ENCODE measurements at places on chromosomes 6 and 20.
A peak's percentile ranks its signal among the peaks of the same experiment; 100 is the strongest.

- no peak for DNase-seq
These were observed 6.4 kb downstream of the RPS12 start for GRCh38 chr6:132820629-132821381.

GRCh38 chr6:34284563-34285447, 36.0 kb upstream of the SMIM29 start:
- DNase-seq = no peak

DNA sequence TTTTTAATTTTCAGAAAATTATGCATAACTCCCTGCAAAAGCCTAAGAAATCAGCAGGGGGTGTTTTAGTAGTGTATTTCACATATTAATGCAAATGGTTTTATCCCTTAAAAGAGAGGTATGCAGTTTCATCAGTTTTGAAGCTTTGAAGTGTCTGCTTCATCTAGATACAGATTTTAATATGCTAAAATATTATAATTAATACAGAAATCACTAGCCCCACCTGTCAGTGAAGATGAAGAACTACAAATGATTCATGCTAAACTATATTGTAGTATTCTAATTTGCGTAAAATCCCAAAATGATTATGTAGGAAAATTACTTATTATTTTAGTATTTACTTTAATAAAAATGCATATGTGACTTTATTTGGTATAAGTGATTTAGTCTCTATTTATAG, 2.9 kb upstream of the TFB1M start:
- DNase-seq = no peak

DNA sequence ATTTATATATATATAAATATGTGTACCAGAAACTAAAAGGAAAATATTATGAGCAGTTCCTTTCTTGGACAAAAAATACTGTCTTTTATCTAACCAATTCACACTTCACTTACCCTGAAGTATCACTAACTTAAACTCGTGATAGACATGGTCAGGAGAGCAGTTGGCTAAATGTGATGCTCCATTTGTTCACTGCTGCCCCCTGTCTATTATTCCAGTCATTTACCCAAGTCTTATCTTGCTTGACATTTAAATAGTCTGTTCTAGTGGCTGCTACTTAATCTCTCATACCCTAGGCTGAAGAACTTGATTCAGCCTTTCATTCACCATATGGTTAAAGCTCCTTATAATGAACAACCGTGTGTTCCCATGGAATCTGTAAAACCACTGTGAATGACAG, 789.6 kb upstream of the EYS start:
- no peak for DNase-seq

DNA sequence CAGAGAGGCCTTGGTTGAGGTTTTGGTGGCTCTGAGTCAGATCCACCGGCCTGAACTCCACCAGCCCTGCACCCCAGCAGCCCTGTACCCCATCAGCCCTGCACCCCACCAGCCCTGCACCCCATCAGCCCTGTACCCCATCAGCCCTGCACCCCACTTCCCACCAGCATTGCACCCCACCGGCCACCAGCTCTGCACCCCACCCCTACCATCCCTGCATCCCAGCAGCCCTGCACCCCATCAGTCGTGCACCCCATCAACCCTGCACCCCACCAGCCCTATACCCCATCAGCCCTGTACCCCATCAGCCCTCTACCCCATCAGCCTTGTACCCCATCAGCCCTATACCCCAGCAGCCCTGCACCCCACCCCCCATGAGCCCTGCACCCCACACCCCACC, 14.3 kb upstream of the CHRNA4 start:
- no peak for DNase-seq

GRCh38 chr6:38933426-38933825, 115.2 kb upstream of the GLP1R start:
- peak; percentile 44 for DNase-seq

- no peak for DNase-seq
These were observed 89.5 kb downstream of the ZMYND8 start for GRCh38 chr20:47266847-47267515.

DNA sequence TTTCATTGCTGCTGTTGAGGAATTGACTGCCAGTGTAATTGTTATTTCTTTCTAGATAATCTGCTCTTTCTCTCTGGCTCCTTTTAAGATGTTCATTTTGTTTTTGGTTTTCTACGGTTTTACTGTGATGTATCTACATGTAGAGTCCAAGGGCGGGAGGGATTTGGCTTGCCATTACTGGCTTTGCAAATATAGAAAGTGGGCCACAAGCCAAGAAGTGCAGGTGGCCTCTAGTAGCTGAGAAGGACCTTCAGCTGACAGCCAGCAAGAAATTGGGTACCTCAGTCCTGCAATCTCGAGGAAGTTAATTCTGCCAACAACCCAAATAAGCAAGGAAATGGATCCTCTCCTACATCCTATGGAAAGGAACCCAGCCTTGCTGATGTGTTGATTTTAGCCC, 42.8 kb upstream of the GLP1R start:
- DNase-seq = no peak

GRCh38 chr20:38175304-38176180, 10.5 kb upstream of the TGM2 start:
- DNase-seq = no peak

DNA sequence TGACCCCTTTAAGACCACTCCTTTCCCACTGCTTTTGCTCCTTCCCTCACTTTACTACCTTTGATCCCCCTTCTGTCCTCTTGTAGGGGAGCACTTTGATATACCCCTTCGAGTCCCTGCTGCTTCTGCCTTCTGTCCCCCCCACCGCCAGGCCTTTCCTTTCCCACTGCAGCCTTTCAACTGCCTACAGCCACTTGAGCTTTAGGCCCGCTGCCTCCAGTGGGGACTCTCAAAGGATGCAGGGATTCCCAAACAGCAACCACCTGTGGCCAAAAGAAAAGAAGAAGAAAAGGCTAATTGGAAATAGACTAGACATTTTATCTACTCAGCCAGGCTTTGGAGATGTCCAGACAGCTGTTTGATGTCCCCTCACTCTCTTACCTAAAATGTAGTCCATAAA, 77.0 kb upstream of the DTNBP1 start:
- no peak for DNase-seq

- no peak for DNase-seq
These were observed 19.3 kb upstream of the PDE7B start for GRCh38 chr6:135832166-135832565.

DNA sequence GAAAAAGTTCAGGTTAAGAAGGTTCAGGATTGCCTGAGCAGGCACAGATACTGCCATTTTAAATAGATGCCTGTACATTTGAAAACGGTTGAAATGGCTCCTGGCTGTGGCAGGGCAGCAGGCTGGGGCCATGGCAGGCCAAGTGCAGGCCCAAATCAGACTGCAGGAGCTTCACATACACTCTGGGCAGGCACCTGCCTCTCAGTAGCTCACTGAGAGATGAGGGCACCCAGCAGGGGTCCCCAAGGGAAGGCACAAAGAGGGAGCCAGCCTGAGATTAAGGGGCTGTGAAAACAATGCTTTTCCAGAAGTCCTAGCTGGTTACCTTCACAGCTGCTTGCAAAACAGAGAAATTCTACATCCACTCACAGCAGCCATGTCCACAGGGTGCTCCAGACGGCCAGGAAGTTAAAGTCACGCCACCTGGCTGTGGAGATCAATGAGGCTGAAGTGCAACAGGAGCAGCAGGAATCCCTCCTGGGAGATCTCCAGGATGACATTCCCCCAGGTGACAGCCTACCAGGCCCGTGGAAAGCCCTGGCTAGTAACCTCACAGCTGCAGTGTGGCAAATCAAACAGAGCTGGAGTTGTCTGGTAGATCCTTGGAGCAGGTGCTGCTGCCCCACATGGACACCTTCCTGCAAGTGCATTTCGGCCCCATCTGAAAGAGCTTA, 6.2 kb upstream of the RAET1E start:
- DNase-seq = no peak

DNA sequence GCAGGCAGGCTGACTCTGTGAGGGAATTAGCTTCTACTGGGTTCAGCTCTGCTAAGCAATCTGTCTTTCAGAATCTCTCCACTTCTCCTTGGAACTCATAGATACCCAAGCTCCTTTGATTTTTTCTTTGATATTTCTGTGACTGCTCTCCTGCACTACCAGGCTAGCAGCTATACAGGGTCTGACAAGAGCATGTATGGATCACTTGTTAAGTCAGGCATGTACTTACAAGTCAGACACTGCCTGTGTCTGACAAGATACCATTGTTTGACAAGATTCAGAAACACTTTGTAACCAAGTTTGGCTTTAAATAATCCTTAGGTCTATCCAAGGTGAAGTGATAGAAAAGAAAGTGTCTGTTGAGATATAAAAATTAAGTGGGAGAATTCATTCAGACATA, 79.5 kb downstream of the SESN1 start:
- DNase-seq = peak; percentile 17

DNA sequence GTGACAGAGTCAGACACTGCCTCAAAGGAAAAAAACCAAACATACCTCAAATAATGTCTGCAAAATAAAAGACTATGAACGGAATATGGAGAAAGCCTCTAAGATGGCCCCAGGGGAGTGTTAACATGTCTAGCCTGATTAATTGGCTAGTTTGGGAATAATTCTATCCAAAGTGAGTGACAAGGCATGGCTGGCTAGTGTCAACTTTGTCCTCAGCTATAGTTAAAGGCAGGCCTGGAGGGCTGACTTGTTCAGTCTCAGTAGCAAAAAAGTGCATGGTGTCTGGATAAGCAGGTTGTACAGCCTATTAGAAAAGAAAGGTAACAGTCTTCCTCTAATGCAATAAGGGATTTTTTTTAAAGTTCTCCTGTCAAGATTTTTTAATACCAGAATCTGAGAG, 32.7 kb downstream of the GCNT2 start:
- DNase-seq = no peak

- DNase-seq = no peak
These were observed 74.5 kb downstream of the MDN1 start for GRCh38 chr6:89745096-89745495.

- DNase-seq = no peak
These were observed 25.8 kb downstream of the BCAS4 start for GRCh38 chr20:50820515-50821256.

- peak; percentile 38 for DNase-seq
These were observed 37.5 kb downstream of the NOX3 start for GRCh38 chr6:155418017-155418761.

- no peak for DNase-seq
These were observed 661.4 kb upstream of the HS3ST5 start for GRCh38 chr6:115004204-115004603.

- no peak for DNase-seq
These were observed 269.0 kb downstream of the COL12A1 start for GRCh38 chr6:74936886-74937285.

GRCh38 chr20:23071398-23071797, 14.7 kb downstream of the CD93 start:
- DNase-seq = no peak

DNA sequence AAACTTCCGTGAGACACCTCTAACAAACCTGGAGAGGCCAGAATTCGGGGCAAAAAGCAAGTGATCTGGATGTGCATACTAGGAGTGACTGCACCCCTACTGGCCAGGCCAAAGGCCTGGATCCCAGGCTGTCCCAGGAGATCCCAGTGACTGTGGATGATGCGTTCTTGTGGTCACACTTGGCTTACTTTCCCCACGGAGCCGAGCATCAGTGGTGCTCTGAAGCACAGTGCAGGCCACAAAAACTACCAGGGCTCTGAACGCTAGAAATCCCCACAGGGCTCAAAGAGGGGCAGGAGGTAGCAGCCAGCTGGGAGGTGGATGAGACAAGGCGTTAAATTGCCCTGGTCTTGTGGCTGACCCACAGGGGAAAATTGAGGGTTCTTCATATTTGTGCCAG, 7.1 kb downstream of the TRIM26 start:
- DNase-seq = no peak

GRCh38 chr6:98014442-98015201, 731.6 kb upstream of the MMS22L start:
- DNase-seq = peak; percentile 0
